ENCODE measurements at places on chromosomes 5 and 9.

DNA sequence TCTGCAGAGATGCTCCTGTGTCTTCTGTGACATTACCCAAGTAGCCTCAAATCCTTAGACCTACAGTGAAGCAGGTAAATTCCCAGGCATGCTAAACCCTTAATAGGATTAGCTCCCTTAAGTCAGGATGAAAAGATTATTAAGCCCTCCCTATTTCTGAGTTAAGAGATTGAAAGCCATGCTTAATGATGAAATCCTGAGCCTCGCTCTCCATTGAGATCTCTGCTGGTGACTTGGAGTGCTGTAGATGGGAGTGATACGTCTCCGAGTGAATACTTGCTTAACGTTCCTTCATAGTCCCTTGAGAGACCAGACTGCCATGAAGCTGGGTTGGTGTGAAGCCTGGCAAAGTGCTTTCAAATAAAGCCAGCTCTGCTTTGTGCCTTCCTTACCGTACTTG is 34.2 kb downstream of the AOPEP start:
- DNase-seq = no peak

- DNase-seq = no peak
Measured at GRCh38 chr5:84433461-84433860, 48.8 kb upstream of the EDIL3 start.

DNA sequence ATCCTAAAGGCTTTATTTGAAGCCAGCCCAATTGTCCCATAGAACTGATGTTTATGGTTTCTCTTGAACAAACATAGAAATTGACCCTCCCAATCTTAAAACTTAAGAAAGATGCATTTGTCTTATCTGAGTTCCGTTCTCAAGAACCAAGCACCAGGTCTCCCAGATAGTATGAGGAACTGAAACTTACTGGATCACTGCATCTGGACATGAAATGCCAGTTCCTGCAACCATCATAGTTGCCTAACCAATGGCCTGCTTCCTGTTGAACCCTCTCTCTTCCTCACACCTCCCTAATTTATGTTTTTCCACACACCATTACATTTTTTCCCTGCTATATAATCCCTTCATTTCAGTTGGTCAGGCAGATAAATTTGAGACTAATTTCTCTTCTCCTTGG is 478.9 kb downstream of the HTR1A start:
- no peak for DNase-seq

DNA sequence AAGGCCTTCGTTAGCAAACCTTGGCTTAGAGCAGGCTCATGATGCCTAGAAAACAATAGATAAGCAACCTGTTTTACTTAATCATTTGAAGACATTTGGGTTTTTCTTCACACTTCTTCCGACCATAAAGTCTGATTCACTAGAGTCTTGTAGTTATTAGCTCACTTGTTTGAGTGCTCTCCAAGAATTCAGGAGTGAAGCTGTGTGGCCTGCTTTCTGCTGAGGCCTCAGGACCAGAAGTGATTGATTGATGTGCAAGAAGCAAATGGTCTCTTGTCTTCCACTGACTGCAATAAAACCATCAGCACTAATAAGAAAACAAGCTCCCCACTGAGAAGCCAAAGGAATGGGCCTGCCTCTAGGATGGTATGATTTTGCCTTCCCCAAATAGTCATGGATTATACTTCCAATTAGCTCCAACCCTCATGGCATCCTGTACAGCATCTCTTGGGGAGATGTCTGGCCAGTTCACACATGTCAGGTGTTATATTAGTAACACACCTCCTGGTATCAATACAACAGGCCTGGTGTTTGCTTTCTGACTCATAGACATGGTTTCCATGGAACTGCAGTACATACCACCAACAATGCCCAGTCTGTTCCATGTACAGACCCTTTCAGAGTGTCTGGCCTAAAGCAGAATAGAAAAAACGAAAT is 317.6 kb downstream of the CWC27 start:
- peak; percentile 21 for DNase-seq

DNA sequence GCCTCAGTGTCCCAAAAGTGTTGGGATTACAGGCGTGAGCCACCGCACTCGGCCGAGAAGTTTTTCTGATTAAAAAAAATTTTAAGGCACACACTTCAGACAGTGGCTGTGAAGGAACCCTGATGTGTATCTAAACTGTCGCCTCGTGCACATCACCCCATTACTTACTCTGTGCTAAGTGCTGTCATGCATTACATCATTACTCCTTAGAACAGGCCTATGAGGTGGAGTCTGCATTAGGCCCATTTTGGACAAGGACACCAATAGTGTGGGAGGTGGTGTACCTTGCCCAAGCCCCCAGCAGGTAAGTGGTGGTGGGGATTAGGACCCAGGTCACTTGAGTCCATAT is 3.8 kb upstream of the CDHR2 start:
- DNase-seq = no peak

DNA sequence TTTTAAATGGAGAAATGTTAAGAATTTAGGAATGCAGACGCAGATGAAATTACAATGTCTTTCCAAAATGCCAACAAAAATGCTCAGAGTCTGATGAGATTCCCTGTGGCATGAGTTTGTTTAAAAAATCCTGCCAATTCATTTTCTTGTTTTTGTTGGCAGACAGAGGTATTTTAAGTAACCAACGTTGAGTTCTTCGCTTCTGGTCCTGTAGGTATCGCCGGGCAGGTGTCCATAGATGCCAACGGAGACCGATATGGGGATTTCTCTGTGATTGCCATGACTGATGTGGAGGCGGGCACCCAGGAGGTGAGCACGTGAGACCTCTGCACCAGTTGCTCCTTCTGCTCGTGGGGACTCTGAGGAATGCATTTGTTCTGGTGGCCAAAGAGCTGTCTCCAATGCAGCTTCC is 69.4 kb downstream of the NPR3 start:
- DNase-seq = no peak

- DNase-seq = no peak
Measured at GRCh38 chr9:119368681-119369581, at the start of gene BRINP1. Gene BRINP1, minus strand, starts transcription at chr9:119369435. Its CDS starts 56,080 bp downstream, at chr9:119313355.

DNA sequence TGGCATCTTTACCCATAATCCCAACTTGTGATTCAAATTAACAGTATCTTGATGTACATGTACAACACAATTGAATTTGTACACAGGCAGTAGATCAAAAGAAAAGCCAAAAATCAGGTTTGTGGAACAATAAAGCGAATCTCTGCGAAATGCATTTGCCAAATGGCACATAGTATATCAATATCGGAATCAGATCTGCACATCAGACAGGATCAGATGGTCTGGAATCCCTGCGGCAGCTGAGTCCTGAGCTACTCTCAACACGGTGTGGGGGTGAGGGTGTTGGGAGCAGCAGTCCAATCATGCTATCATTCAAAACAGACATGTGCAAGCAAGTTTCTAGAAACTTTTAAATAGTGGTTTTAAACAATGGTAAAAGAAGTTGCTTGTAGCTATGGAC is 358.3 kb downstream of the SEMA5A start:
- no peak for DNase-seq

- no peak for DNase-seq
Measured at GRCh38 chr9:133144142-133144903, 19.4 kb downstream of the GBGT1 start.

DNA sequence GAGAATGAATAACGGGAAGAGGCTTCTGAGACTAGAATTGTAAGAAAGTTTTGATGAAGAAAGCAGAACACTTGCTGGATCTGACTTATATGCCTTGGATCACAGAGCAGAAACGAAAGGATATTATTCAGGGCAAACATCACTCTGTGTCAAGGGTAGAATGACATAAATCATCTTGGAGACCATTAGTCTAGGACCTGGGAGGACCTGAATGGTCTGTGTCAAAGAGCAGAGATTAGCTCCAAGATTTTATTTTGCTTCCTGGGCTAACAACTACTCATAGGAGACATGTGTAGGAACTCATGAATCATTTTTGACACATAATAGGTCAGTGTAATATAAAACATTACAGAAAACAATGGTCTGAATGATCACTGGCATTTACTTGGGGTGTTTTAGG is 417.9 kb downstream of the SLCO4C1 start:
- no peak for DNase-seq

DNA sequence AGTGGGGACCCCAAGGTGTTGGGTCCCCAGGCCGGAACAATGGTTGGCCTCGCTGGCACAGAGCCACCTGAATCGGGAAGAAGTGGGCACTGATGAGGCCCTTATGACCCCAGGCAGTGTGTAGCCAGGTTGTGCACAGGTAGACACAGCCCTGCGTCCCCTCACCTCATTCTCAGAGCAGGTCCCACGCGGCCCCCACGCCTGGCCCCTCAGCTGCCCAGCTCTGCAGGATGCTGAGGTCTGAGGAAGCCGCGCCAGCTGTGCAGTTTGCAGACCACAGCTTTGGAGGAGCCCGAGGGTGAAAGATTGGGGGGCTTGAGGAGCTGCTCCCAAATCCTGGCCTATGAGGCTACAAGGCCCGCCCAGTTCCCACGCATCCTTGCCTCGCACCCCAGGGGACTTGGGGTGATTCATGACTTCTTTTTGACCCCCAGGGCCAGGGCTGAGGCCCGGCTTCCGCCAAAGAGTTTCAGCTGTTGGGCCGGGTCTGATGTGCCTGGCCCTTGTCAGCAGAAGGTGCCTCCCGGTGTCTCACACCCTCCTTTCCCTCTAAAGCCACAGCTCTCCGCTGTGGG is 87.8 kb upstream of the PHYKPL start:
- no peak for DNase-seq

DNA sequence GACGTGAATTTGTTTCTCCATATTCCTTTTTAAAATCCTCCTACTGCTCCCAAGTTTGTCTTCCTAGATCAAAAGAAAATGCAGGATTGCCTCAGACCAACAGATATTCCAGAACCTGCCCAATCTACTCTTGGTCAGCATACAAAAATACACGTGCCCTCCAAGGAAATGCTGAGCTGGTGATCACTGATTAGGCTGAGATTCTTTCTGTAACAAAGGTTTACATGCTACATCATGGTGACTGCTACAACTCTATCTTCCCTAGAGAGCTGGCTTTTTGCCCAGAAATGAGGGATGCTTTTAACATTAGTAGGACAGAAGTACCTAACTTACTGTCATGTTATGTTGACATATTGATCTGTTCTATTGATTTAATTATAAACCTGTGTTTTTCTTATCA is 35.5 kb downstream of the OR2Y1 start:
- no peak for DNase-seq

GRCh38 chr9:117706421-117707116 is 2.4 kb downstream of the TLR4 start:
- no peak for DNase-seq

DNA sequence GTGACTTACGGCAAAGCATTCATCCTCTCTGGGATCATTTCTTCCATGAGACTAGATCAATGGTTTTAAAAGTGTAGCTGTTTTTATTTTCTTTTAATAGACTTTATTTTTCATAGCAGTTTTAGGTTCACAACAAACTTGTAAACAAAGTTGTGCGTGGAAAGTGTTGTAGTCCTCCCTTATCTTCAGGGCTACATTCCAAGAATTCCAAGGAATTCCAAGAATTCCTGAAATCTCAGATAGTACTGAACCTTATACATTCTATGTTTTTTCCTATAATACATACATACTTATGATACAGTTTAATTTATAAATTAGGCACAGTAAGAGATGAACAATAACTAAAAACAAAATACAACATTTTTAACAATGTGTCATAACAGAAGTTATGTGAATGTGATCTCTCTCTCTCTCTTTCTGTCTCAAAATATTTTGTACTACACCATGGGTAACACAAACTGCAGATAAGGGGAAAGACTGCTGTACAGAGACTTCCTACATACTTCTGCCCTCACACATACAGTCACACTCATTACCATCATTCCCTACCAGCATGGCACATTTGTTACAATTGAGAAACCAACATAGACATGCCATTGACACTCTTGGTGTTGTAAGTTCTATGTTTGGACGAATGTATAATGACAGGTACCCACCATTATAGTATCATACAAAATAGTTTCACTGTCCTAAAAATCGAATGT is 1933.2 kb upstream of the WWC1 start:
- DNase-seq = no peak

DNA sequence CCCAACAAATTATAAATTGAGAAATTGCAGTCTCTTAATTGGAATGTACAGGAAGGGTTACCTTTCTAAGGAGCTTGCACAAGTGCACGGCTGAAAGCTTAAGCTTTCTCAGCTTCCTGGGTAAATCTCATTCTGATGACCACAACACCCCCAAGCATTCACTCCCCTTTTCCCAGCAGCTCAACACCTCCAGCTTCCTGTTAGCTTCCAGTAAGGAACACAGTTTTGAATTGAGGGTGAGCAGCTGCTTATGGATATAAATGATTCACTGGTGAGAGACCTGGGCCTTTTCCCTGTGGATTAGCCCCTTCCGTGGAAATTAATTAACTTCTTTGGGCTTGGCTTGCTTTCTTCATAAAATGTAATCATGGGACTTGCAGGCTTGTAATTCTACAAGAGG is 101.2 kb downstream of the SLC28A3 start:
- no peak for DNase-seq
